Cortex of kidney (tissue), 1 donor: ENCODE measurements at places on chromosomes 11 and 22.

DNA sequence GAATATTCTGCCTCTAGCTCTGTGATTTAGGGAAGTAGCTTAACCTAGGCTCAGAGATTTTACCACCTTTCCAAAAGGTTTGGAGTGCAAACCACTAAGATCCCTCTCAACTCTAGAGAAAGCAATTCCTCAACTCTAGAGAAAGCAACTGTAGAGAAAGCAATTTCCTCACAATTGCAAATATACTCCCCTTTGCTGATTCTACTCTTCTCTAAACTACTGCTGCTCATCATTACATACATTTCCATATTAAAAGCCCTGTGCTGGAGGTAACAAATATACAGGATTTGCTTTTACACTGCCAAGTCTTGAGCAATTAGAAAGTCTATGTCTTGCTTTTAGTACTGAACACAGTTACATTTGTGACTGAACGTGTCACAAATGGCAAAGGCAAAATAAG, 48.2 kb downstream of the ALG9 start:
- no peak for DNase-seq

DNA sequence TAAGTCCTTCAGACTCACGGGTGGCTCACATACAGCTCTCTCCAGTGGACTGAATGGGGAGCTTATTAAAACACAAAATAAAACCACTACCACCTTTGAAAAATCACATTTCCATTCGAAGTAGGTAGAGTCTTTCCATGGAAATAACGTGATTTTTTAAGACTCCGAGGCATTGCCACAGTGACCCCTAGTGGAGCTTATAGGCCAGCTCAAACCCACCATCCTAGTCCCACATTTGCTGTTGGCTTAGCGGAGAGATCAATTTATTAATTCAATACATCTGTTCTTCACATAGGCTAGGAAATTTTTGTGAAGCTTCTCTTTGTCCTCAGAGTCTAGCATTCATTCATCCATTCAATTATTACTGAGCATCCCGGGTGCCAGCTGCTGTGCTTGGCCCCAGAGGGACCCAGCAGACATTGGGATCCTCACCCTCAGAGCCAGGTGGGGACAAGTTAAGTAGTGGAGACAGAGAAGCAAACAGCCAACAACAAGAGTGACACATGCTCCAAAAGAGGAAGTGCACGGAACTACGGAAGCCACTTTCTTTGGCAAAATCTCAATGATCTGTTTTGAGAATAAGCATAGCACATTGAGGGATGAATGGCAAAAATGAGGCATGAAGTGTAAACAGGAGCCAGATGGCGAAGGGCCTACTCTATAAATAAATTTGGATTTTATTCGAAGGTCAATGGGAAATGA, 10.2 kb upstream of the P4HA3 start:
- no peak for DNase-seq

- no peak for DNase-seq
These were observed 382.6 kb downstream of the KCNA4 start for GRCh38 chr11:29634244-29634643.

- DNase-seq = no peak
These were observed 149.3 kb downstream of the FBXO7 start for GRCh38 chr22:32623943-32624342.

GRCh38 chr11:104075091-104075490, 38.7 kb downstream of the DDI1 start:
- DNase-seq = no peak

GRCh38 chr11:37914859-37915258, 1316.8 kb upstream of the RAG2 start:
- DNase-seq = no peak

- DNase-seq = no peak
These were observed 38.9 kb downstream of the TBC1D22A start for GRCh38 chr22:46801331-46801811.

DNA sequence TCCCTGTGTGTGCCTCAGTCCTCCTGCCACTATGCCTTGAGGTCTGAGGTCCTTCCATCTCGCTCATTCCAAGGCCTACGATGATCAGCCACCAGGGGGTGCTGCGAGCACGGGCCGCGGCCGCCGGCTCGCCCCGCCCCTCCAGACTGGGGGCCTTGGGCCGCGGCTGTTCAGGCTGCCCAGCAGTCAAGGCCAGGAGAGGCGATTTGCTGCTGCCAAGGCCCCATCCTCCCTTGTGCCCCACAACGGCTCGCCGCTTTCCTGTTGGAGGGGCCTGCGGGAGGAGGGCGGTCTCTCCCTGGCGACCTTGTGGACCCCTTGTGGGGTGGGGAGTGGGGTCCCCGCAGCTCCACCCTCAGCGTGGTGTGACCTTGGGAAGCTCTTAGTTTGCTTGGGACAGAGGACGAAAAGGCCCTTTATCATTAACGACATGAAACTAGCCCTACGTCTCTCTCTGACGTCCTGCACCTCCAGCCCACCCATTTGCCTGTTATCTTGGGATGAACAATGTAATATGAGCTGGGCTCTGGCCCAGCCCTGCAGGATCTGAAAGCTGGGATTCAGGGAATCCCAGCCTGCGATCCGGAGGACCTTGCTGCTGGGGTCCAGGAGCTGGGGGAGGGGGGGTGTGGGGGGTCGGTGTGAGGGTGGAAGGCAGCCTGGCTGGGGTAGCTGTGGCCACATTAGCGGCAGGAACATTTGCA, 5.3 kb upstream of the GALR3 start:
- no peak for DNase-seq

- DNase-seq = no peak
These were observed 183.9 kb upstream of the SYN3 start for GRCh38 chr22:33242078-33242477.

DNA sequence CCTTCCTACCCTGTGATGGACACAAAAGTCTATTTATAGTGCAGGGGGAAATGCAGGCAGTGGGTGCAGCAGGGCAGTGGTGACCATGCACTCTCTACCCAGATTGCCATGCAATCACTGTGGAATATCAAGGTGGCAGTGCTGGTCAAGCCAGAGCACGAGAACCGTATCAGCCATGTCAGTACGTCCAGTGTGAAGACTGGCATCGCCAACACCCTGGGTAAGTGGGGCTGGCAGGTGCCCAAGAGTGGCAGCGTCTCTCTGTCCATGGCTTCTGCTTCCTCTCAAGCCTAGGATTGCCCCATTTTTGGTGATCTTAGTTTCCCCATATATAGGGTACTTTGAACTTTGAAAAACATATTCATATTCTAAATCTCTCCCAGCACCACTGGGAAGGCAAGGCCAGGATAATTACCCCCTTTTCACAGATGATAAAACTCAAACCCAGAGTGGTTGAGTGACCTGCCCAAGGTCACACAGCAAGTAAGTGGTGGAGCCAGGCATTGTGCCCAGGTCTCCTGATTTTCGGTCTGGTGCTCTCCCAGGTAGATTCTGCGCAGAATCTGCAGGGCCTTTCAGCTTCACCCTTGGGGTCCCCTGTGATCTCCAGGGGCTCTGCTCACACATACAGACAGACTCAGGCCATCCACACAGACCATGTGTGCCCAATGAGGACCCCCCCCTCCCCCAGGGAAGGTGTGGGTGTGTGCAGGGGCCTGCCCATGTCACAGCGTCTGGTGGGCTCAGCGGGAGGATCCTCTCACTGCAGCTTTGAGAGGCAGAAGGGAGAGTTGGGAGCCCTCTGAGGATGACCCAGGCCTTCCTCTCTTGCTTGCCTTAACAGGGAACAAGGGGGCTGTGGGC, 7.1 kb downstream of the INPPL1 start:
- no peak for DNase-seq

- no peak for DNase-seq
These were observed 14.5 kb upstream of the NCF4 start for GRCh38 chr22:36846271-36846670.
